ENCODE measurements at places on chromosomes 7 and 10.

DNA sequence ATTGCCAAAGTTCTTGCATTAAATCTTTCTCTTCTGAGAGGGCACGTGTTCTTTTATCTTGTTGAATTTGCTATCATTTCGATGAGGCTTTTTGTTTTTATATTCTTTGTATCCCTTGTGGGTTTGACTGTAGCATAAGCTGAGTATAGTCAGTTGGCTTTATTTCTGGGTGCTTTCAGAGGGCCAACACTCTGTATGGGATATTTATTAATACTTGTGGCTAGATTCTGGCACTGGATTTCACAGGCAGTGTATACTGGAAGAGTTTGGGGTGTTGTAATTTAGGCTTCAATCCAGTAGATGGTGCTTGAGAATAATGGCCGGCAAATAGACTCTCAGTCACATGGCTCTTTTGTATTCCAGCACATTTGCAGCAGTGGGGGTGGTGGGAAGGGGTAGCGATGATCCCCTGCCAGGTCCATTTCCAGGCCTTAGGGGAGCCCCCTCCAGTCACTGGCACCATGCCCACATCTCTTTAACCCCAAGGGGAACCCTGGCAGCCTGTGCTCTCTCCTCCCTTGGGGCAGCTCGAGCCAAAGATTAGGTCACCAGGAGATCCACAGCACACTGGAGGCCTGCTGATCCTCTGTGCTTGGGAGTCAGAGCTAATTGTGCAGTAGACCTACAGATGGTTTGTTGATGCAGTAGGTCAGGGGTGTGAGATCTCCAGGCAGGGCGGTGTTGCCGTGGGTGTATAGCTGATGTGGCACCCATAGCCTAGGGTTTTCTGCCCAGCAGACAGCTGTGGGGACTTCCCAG lies 81.8 kb downstream of the PTPN20 start:
- no peak for DNase-seq

- DNase-seq = no peak
These were observed 8.8 kb downstream of the AKAP9 start for GRCh38 chr7:91949221-91950009.

GRCh38 chr10:124182088-124182541 lies 88.7 kb upstream of the CHST15 start:
- DNase-seq = no peak

GRCh38 chr7:1260244-1260635 lies 27.6 kb downstream of the UNCX start:
- no peak for DNase-seq

GRCh38 chr10:79136236-79137005 lies 67.7 kb downstream of the ZMIZ1 start:
- DNase-seq = no peak

DNA sequence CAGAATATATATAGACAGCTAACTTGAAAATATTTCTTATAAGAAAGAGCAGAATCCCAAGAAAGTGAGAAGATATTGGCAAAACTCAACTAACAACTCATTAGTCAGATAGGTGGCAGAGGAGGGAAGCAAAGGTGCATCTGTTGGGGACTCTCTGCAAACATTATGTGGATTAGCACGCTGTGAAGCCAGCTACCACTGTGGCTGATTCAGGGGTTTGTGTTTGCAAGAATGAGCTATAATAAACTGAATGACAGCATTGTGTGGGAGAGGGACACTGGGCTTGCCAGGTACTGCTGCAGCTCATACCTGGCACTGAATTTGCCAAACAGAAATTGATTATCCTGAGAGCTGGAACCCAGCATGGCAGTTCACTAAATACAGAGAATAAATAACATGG lies 170.3 kb upstream of the MINDY3 start:
- no peak for DNase-seq

DNA sequence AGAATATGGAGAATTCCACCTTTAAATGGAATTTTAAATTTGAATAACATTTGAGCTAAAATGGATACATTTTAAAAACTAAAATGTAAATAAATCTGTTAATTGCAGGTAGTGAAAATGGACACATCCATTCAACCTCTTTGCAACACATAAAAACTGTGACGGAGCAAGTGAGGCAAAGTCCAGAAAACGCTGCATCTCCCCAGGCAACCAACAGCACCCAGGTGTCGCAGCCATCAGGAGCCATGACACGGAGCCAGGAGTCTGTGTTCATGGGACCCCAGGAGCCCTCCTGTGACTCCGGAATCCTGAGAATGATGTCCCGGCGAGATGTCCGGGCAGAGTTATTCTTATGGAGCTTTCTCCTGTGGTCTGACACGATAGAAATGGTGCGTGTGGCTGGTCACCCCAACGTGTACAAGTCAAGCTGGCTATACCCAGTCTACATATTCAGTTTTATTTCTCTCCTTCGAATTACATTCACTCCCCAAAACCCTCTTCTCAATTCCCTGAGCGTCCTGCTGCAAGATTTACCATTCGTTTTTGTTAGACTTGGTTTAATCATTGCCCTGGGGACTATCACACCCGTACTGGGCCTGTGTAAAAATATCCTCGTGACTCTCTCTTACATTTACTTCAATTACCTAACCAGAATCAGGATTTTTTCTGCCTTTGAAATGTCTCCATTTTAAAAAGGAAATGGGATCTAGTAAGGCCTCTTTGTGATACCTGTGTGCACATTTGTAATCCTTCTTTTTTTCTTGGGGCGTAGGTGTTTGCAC lies 13.1 kb upstream of the MRC1 start:
- DNase-seq = no peak

- DNase-seq = no peak
These were observed 33.5 kb upstream of the TTYH3 start for GRCh38 chr7:2598154-2598823.

- DNase-seq = no peak
These were observed 22.6 kb downstream of the COL1A2 start for GRCh38 chr7:94417306-94417705.

DNA sequence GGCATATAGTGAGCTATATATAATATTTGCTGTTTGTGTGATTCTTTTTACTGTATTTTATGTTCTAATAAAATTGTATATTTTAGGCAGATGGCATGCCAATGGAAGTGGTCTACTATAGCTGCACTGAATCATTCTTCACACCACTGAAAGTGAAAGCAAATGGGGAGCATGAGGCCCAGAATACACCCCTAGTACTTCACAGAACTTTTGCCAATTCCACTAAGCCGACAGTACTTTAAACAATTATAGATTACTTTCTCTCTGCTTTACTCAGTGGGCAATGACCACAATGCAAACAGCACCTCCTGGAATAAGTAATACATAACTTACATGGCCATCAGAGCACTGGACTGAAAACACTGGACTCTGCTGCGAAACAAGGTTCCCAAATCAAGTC lies 70.2 kb downstream of the ANKRD26 start:
- no peak for DNase-seq

GRCh38 chr7:55155351-55156117 lies 136.7 kb downstream of the EGFR start:
- no peak for DNase-seq

DNA sequence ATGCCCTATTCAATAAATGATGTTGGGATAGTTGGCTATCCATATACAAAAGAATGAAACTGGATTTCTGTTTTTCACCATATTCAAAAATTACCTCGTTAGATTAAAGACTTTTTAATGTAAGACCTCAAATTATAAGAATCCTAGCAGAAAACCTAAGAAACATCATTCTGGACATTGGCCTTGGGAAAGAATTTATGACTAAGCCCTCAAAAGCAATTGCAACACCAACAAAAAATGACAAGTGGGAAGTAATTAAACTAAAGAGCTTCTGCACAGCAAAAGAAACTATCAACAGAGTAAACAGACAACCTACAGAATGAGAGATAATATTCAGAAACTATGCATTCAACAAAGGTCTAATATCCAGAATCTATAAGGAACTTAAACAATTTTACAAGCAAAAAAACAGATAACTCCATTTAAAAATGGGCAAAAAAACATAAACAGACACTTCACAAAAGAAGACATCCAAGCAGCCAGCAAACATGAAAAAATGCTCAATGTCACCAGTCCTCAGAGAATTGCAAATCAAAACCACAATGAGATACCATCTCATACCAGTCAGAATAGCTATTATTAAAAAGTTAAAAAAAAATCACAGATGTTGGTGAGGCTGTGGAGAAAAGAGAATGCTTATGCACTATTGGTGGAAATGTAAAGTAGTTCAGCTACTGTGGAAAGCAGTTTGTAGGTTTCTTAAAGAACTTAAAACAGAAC lies 309.8 kb downstream of the AHR start:
- DNase-seq = no peak

- no peak for DNase-seq
These were observed 75.0 kb upstream of the ADAM12 start for GRCh38 chr10:126463286-126463685.

DNA sequence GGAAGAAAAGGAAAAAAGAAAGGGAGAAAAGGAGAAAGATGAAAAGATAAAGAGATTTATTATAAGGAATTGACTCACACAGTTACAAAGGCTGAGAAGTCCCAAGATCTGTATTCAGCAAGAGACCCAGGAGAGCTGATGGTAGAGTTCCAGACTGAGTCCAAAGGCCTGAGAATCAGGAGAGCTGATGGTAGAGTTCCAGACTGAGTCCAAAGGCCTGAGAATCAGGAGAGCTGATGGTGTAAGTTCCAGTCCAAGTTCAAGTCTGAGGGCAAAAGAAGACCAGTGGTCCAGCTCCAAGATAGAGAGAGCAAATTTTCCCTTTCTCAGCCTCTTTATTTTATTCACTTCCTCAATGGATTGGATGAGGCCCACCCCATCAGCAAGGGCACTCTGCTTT lies 97.3 kb upstream of the AOAH start:
- no peak for DNase-seq

DNA sequence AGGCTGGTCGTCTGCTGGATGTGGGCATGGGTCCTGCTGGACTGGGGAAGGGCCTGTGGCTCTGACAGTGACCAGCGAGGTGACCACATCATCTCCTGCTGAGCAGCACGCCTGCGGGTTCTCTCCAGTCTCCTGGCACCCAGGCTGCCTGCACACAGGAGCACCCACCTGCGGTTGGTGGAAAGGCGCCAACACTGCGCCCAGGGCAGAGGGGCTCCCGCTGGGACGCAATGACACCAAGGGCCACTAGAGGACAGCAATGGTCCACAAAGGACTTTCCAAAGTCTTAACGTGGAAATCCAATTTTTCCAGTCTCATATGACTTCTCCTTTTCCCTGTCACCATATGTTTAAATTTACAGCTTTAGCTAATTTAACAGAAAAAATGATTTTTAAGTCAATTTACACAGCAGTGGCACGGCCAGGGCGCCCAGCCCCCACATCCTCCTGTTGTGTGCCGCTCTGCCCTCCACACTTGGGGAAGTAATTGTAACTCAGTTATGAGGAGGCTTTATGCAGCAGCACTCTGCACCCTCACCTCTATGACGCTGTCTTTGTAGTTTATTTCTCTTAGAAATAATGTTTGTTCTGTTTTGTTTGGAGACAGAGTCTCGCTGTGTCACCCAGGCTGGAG lies 38.1 kb downstream of the CFAP46 start:
- DNase-seq = no peak

- DNase-seq = no peak
These were observed 166.3 kb upstream of the TMEM196 start for GRCh38 chr7:19939746-19940145.

DNA sequence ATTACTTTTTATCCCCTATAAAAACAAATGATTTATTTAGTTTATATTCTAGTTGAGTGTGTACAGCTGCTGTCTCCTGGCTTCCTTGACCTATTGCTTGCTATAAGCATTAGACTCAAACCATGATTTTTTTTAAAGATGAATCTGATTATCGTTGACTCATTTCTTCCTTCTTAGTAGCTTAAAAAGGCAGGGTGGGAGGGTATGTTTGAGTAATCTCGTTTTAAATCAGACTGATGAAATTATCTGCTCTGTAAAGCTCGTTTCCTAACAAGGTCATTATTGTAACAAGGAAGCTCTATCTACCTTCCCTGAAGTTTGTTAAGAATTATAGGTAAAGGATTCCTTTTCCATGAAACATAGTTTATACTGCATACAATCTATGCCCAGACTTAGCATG lies 276.3 kb upstream of the KCND2 start:
- DNase-seq = no peak

DNA sequence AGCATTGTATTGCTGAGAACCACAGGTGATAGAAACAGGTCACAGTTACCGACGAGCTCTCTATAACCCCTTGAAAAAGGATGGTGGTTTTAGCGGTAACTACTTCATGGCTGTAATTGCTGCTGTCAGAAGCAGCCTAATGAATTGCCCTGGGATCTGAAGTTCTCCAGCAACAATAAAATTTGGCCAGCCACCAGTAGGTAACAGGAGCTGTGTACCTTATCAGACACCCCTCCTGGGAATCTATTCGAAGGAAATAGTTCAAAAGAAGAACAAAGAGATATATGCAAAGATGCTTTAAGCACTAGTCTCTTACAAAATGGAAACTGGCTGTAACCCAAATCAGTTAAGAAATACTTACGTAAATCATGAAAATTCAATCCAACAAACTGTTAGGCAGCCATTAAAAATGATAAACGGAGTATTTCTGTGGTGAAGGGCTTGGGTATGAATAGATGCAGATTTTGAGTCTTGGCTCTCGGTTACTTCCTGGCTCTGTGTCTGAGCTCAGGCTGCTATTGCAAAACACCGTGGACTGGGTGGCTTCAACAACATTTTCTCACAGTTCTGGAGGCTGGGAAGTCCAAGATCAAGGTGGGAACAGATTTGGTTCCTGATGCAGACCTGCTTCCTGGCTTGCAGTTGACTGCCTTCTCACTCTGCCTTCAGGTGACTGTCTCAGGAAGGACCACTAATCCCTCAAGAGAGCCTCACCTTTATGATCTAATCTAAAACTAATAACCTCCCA lies 1.6 kb downstream of the MSRB2 start:
- DNase-seq = no peak

DNA sequence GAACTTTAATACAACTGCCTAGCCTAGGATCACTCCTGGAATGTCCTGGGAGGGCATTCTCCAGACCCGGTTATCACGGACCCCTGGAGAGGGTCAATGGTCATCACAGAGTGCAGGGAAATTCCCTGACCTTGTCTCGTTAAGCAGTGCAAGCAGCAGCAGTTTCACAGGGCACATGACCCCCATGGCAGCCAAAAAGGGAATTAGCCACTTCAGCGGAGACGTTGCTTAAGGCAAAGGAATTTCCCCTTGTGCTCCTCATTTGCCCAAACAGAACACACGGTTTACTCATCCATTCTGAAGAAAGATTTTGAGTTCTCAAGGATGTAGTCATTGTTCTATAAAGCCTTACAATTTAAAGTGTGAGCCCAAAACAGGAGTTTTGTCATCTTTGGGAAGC lies 260.3 kb downstream of the SNX13 start:
- no peak for DNase-seq

DNA sequence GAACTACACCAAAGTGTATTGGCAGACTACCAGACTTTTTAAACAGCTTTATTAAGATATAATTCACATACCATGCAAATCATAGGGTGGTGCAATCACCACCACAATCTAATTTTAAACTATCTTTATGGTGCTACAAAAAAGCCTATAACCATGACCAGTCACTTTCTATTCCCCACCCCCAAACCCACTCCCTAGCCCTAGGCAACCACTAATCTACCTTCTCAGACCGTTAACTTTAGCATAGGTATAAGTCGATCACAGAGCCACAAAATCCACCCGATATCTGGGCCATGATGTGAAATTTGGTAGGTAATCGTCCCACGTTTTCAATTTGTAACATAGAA lies 536 bp upstream of the POM121 start:
- DNase-seq = no peak

- DNase-seq = no peak
These were observed 23.8 kb downstream of the PALS2 start for GRCh38 chr7:24597014-24597413.

Measured in cortex of kidney (tissue), 1 donor.